ENCODE measurements at places on chromosomes 7 and 10.

DNA sequence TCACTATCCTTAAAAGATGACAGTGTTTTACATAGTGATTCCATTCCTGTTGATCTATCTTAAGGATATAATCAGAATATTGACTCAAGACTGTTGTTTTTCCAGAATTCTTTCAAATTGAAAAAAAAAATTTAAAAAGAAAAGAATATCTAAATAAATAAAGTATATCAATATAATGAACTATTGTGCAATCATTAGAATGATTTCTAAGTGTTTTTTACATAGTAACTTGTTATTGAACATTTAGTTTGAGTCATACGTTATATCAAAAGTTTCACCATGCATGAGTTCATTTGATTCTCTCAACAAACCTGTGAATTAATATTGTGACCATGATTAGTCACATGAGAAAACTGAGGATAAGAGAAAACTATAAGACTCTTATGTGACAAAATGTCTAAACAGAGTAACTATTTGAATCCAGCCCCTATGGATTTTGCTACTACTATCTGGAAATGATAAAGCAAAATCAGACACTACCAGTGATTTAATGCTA lies 46.1 kb downstream of the KLF6 start:
- DNase-seq = no peak

- DNase-seq = no peak
Observed at GRCh38 chr10:5537684-5538083, 12.9 kb downstream of the CALML3 start.

- no peak for DNase-seq
Observed at GRCh38 chr7:98628418-98628817, 11.3 kb downstream of the NPTX2 start.

DNA sequence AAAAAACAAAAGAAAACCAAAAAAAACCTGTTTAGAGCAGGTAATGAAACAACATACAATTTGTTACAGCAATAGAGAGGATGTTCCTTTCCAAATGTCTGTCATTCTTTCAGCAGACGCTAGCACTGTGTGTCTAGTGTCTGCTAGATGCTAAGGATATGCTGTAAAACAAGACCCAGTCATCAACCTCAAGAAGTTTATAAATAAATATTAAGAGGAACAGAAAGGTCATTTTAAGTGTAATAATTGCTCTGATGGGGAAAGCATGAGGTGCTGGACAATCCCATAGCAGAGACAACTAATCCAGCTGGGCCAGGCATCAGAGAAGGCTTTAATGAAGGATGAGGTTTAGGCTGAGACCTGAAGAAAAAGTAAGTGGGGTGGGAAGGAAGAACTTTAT lies 23.3 kb upstream of the ASCC1 start:
- DNase-seq = no peak

DNA sequence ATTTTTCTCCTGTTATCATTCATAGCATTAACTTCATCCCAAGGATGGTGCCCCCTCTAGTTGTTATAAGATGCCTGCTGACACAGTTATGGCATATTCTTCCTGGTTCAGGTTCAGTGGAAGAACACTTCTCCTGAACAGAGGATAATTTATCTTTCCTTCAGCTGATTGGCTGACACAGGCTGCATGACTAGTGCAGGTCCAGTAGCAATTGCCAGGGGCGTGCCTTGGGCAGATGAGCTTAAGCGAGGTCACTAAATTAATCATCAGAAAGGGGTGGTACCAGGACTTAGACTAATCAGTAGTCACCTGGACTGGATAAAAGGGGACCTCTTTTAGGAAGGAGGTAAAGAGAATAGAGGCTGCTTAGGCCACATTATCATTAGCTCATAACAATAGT lies 42.3 kb downstream of the BZW2 start:
- no peak for DNase-seq

All from activated T-helper 1 cell treated with anti-CD3 and anti-CD28 coated beads, Interleukin-2, amount 50 U/mL, for 16 hours (primary cell).